Activated T-cell treated with anti-CD3 and anti-CD28 coated beads for 48 hours (primary cell): ENCODE measurements at places on chromosomes 4 and X.
A peak's percentile ranks its signal among the peaks of the same experiment; 100 is the strongest.

DNA sequence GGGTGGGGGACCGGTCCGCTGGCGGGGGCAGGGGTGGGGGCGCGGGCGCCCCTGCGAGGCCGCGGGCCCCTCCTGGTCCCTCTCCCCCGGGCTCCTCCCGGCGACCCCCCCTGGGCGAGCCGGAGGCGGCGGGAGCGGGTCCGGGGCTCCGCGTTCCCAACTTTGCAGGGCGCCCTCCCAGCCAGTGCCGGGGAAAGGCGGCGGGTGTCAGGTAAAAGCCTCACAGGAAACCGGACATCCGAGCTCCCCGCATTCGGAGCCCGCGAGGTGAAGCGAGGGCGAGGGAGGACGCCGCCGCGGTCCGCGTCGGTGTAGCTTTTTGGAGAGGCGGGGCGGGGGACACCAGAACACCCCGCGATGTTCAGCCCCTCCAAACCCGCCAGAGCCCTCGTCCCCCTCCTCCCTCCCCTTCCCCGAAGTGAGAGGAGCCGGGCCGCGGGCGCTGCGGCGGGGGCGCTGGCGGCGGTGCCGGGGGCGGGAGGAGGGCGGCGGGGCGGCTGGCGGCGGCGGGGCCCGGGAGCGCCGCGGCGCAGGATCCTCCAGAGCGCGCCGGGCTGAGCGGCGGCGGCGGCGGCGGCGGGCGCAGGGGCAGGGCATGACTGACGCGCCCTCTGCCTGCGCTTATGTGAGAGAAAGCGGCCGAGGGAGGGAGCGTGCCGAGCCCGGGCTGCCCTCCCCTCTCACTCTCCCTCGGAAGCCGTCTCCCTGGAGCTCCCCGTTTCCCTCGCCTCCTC is at the start of gene VEGFC:
Gene VEGFC (minus strand): TSS at position 597 of the 734 bp plus-strand sequence. CDS start 611 bp downstream, outside the sequence.
- peak; percentile 29 for DNase-seq

GRCh38 chr4:93446038-93446437 is 382.5 kb upstream of the ATOH1 start:
- no peak for DNase-seq

DNA sequence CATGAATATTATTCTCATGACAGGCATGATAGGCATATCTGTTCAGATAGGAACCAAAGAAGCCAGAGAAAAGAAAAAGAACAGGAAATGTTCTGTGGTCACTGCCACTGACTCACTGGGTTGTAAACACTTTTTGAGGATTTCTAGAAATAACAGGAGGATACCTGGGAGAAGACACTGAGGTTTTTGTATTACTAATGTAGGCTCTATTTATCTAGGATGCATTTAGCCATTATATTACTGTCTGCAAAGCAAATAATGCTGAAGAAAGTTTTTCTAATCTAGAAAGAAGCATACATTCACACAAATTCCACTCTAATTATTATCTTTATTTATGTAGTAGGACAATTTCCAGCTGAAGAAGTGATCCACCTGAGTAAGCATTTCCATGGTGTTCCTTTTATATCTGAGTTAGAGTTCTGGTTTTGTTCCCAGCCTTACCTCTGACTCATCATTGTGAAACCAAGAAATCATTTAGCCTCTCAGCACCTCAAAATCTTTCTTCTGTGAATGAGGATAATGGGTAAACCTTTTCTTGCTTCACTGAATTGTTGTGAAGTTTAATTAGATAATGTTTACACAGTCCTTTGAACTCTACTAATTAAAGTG is 40.2 kb upstream of the EPGN start:
- no peak for DNase-seq

GRCh38 chr4:85688055-85688740 is 213.2 kb downstream of the ARHGAP24 start:
- no peak for DNase-seq

- no peak for DNase-seq
These were observed 27.3 kb upstream of the CHRNA9 start for GRCh38 chr4:40307627-40308497.

- DNase-seq: no peak
These were observed 119.0 kb upstream of the MYOZ2 start for GRCh38 chr4:119016636-119017035.

DNA sequence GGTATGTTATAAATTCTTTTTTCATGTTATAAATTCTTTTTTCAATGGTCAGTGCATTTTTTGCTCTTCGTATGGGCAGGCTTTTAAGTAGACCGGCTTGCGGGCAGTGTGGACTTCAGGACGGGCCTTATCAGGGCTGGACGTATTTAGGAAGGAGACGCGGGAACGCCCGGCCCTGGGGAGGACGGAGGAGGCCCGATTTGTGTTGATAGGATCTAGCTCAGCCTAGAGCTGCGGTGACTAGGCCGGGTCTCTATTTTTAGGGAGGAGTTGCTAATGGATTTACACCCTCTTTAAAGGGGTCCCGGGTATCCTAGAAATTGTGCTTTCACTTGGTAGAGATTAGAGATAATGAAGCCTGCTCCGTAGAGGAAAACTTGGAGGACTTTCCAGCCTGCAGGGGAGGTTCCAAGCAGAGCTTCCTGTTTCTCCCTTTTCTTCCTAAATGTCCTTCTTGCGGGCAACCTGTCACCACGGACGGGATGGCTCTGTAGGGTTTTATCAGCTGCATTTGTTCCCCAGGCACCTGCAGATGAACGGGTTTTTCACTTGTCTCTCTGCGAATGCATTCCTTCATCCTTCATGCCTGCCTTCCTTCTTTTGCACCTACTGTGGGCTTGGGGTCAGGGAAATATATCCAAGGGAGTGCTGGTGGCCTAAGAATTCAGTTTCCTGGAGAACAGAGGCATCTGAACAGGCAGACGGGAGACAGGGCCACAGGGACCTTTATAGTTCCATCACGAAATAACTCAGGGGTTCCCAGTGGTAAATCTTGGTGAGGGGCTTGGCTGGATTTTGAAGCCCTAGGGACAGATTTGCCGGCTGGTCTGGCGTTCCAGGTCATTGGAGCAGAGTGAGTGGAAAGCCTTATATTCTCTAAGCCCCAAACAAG is 1.4 kb downstream of the CD99 start:
- DNase-seq: no peak

- no peak for DNase-seq
These were observed 3.0 kb downstream of the PLXNB3 start for GRCh38 chrX:153766871-153767673.

DNA sequence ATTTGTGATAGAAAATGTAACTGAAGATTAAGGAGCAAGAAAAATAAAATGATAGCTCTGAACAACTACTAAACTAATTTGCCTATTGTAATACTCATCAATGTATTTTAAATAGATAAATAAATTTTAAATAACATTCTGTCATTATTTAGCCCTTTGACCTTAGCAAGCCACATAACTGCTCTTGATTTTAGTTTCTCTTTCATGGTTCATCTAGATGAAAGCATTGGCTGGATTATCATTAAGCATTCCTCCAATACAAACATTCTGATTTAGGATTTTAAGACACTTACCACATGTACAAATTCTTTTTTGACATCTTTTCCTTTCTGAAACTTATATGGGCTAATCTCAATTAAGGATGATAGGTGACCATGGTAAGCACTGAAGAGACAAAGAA is 8.5 kb downstream of the ETNPPL start:
- no peak for DNase-seq

- no peak for DNase-seq
These were observed 572.0 kb downstream of the INPP4B start for GRCh38 chr4:142274137-142274536.

- DNase-seq: no peak
These were observed 11.0 kb downstream of the LHFPL1 start for GRCh38 chrX:112668476-112669409.

DNA sequence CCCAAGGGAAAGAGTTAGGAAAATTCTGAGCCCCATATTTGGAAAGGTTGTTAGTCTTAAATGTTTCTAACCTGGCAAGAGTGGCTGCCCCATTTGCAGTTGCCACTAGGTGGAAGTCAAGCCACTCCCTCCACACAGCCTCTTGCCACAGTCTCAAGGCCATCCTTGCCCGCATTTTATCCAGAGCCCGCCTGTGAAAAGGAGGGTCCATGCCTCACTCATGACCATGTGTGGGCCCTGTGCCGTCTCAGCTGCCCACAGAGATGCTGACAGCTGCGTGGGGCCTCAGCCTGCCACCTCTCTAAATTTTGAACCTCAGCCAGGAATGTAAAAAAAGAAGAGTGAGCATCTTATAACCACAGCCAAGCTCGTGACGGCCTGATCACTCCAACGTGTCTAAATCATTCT is 201.5 kb upstream of the FAM241A start:
- no peak for DNase-seq

DNA sequence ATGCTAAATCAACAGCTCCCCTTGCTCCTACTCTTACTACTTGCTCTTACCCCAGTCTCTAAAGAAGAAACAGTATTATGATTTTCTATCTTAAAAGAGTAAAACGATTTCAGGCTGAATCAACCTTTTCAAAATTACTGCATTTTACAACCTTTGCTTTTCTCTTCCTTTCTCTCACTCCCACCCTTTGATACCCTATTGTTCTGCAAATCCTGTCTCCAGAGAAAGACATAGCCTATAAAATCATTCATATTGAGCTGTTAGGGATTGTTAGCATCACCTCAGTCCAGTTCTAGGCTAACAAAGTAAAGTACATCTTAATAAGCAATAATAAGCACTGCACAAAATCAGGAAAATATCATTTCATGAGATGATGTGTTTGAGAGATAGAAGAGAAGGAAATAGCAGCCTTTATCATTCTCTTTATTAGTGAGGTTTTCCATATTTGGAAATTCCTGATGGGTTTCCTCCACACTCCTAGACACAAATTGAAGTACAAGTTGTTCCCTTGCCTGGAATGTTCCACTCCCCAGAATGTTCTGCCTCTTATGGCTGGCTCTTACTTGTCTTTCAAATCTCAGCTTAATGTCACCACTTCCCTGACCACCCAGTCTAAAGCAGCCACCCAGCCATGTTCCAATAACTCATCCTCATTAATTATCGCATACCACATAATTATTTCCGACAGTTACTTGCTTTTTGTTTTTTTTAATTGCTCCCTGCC is 219.7 kb downstream of the PALLD start:
- no peak for DNase-seq

- DNase-seq: no peak
These were observed 36.2 kb downstream of the PAPSS1 start for GRCh38 chr4:107683873-107684272.

GRCh38 chrX:153580700-153581386 is 18.1 kb downstream of the CCNQ start:
- DNase-seq: no peak

DNA sequence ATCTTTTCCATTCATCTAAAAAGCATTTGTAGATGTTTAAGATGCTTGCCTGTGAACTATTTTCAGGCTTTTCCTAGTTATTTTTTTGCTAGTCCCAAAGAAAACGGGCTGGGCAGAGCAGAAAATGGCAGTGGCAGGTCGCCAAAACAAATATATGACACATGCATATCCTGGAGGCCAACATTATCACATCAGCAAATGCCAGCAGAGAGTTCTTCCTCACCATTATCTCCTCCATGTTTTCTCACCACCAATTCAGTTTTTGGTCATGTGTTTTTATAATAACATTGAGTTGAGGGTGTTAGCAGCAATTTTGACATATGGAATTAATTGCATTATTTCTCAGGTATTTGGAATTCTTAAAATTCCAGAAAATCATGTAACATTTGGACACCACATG is 97.9 kb upstream of the EOLA2 start:
- DNase-seq: no peak

DNA sequence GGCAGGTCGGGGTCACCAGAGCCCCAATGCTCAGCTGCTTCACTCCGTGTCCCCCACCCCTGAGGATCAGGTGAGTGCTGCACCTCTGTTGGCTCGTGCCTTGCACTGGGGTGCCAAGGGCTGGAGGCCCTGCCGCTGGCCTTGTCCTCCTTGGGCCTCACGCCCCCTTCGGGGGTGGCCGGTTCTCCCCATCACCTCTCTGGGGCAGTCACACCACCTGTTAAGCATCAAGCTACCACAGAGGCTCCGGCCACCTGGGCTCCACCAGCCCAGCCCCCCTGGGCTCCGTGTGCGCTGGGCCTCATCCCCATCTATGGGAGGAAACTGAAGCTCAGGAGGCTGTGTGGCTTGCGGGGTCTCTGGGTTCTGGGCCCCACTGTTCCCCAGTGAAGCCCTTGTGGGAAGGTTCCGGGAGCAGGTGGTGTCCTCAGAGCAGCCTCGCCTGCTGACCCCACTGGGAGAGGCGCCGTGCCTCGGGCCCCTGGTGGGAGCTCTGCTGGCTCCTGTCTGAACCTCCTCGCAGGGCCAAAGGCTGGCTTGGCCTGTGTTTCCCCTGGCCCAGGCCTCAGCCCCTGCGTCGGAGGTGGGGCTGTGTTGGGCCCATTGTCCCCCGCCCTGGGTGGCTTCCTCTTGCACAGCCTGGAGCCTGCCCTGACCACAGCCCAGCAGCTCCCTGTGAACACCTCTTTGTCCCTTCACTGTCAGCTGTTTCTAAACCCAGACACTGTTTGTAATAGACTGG is 30.8 kb downstream of the DOK7 start:
- DNase-seq: no peak

GRCh38 chr4:120869613-120870278 is 52.8 kb downstream of the PRDM5 start:
- no peak for DNase-seq

DNA sequence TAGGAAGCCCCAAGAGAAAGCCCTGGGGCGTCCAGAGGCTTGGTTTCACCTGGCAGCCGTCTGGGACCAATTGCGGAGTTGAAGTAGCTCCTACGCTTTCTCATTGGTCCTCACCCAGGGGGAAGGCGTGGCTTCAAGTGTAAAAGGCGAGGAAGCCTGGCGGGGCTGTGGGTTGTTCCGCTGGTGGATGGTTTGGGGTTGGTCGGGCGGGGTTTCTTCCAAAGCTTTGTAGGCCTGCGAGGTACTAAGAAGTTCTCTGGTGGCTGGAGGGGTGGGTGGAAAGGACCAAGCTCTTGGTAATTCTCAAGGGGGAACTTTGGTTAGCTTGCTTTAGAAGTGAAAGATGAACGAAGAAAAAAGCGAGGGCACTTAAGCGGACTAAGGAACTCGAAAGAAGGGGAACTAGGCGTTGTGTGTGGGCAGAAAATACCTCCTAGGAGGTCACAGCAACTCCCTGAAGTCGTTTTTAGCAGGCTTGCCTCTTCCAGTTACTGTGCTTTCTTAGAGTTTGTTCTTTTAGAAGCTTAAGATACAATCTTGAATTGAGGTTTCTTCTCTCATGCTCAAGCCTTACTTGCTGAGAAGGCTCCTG is 36.6 kb downstream of the CCNG2 start:
- peak; percentile 62 for DNase-seq

GRCh38 chr4:84808332-84808731 is 158.2 kb downstream of the WDFY3 start:
- DNase-seq: no peak

- no peak for DNase-seq
These were observed 28.1 kb downstream of the SLC25A43 start for GRCh38 chrX:119427024-119427794.

GRCh38 chr4:75902352-75902751 is at the start of gene PPEF2:
Gene PPEF2 (minus strand): TSS chr4:75902452. CDS start chr4:75896325, 6,127 bp downstream.
- DNase-seq: no peak

GRCh38 chrX:7953446-7953845 is 26.2 kb upstream of the PNPLA4 start:
- no peak for DNase-seq

GRCh38 chrX:107729558-107730297 is 45.9 kb downstream of the TSC22D3 start:
- DNase-seq: no peak

DNA sequence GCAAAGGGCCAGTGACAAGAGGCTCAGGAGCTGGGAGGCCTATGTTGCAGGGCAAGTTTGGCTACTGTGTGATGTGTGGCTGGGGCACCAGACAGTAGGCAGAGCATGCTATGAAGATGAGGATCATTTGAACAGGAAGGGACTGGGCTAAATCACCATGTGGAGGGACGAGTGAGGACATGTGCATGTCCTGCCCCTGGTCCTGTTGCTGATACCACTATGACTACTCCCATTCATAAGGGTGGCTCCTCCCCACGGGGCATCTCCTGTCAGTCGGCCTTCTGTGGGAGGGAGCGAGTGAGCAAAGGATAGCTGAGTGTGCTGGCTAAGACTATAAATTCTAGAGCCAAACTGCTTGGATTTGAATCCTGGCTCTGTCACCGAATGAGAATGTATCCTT is 139.2 kb downstream of the TMEM164 start:
- no peak for DNase-seq
